ENCODE measurements at places on chromosomes 5 and 9. TPM values are rescaled to one million over a fixed set of nuclear protein-coding genes. Genes with fewer than 3 reads are reported as not detected.

RELL2 gene
- total RNA-seq: 22.9 TPM

DNA sequence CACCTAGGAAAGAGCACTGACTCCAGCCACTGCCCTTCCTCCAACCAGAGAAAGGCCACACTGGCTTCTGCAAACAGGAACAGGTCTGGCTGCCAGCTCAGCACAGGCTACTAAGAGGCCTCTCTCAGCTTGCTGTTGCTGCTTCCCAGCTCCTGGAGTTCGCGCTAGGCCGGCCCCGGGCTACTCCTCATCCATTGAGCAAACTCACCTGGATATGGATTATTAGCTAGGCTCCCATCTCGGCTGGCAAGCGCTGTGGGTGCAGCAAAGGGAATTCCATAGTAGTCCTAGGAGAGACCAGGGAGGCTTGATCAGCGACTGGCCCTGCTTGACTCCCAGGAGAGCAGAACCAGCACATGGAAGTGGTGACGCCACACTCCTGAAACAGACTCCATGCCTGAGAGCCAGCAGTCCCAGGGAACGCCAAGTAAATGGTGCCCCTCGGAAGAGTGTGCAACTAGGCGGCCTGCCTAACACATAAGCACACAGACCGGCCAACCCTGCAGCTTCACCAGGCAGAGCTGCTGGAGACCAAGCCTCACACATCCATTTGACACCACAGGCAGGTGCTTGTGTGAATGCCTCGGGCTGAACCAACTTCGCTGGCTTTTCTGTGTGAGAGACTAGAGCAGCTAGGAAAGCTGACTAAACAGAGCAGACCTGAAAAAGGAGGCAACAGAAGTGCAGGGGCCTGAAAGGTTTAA is 107.2 kb downstream of the UBE2R2 start:
- DNase-seq: no peak

DNA sequence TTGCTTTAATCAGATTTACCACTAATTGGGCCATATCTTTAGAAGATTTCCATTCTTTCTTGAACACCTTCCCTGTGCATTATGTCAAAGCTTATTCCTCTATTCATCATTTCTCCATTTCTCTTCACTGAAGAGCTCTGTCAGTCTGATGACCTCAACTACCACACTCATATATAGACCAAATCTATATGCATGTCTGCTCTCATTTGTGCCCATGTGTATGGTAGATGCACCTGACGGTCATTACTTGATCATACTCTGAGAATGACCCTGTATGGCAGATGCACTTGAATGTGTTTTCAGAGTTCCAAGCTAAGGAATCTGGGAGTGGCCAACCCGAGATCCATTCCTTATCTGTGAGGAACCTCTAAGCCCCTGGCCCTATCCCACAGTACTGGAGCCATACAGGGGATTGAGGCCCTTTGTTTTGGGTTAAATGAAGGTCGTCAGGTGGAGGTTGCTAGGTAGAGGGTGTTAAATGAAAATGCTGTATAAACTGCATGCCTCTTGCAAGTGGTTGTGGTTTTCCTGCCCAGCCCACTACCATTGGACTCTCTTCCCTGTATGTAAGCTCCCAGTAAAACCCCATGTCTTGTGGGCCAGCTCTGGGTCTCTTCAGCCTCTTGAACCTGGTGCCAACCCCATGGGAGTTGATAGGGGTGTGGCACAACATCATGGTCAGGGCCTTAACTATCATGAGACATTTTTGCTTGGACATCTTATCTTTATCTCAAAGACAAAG is 229.5 kb downstream of the KIAA0825 start:
- no peak for DNase-seq

FBP2 gene
- total RNA-seq: not detected

DNA sequence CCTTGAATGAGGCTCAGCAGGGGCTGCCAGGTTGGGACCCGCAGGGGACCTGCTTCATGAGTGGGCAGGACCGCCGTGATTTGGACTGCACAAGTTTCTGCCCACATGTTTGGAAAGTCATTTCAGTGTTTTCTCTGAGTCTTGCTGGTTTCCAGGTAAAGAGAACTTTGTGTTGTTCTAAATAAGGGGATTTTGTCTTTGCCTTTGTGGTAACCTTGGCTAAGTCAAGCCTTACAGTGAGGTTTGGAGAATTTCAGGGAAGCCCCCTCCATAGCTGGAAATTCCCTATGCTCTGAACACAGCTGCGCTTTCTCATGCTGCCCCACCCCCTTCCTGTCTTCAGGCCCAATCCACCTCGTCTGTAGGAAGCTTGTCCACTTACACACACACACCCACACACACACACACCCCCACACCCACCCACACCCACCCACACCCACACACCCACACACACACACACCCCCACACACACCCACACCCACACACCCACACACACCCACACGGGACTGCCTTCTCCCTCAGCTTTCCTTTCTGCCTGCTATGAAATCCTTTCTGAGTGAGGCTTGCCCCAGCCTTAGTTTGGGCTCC is 270.1 kb downstream of the HSPA4 start:
- no peak for DNase-seq

- no peak for DNase-seq
Observed at GRCh38 chr9:69089491-69089890, 53.9 kb downstream of the FXN start.

PCDHGA2 gene
- 0.27 TPM for total RNA-seq

DNA sequence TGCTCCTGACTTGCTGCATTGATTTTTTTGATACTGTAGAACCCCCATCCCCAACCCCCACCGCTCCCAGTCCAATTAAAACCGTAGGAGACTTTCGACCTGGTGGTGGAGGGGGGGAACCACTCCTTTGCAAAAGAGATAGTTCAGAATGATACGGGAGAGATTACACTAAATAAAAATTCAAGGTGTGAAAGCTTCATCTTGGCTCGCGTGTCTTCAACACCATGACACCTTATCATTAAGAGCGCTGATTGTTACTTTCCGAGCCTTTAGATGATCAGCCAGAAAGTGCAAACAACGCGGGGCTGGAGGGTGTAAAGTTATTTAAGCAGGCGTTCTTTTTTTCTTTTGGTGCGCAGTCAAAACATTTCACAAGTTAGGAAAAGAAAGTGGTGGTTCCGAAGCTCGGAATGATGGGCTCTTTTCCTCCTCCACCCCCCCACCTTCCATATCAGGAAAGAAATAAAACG is 1.3 kb upstream of the ZNF462 start:
- DNase-seq: no peak

DNA sequence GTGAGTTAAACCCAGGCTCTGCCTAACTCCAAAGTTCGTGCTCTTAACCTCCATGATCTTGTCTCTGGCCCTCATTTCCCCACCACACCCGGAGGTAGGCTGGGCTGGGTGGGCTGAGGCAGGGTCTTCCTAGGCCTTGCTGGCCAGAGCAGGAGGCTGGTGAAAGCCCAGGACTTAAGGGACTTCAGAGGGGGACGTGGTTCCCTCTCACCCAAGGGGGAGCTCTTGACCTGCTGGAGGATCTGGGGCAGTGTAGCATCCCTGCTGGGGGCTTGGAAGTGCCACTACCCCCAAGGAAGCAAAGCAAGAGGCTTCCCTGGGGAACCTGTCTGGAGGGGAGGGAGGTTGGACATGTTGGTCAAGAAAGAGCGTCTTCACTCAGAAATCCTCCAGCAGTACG is 14.7 kb downstream of the PITX1 start:
- DNase-seq: no peak

C8G gene
- total RNA-seq: 5.9 TPM

- DNase-seq: no peak
Observed at GRCh38 chr5:38615042-38615441, 58.6 kb upstream of the LIFR start.

DNA sequence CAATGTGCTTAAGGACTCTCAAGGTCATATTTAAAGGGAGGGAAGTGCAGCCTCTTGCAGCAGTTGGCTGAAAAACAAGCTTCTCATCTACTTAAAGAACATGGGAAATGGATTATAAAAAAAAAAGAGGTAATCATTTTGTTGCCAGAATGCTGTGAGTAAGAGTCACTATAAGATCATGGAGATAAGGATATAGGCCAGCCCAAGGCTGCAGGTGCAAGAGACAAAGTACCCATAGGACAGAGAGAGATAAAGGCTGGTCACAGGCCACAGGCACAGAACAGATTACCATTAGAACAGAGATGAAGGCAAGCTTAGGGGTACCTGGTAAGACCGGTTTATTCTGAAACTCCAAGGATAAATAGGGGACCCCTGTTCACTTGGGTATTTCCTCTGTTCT is 70.5 kb downstream of the CDKN2A start:
- no peak for DNase-seq

DNA sequence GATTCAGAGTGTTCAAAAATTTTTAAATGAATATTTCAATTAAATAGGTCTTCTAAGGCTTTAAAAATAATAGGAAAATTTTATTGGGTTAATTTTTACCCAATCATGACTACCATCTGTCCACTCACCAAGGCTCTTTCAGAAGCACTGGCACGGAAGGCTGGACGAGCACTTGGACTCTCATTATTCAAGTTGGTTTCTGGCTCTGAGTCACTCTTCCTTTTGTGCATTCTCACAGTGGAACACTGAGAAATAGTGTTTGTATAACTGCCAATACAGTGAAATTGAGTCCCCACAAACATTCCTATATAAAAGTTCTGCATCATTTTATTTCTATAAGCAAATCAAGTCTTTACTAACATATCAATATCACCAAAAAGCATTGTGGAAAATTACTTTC is 1149.0 kb downstream of the EFNA5 start:
- no peak for DNase-seq

DNA sequence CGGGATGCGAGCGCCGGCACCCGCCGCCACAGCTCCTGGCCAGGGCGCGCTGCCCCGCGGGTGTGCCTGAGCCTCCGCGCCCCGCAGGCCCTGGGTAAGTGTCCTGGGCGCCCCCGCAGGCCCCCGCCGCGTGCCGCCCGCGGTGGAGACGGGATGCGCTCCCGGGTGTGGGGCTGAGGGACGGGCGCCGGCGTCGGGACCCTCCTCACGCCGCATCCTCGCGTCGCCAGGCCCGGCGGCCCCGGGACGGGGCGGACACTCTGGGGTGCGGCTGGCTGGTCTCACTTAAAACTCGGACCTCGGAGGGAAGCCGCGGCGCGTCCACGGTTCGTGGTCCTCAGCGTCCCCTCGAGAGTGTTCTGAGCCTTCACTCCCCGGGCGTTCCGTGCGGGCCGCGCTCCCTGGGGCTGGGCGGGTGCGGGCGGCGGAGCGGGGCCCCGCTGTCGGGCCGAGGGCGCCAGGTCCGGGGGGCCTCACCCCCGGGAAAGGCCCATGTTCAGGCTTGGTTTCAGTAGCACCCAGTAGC is 275 bp downstream of the AHRR start:
- no peak for DNase-seq

DNA sequence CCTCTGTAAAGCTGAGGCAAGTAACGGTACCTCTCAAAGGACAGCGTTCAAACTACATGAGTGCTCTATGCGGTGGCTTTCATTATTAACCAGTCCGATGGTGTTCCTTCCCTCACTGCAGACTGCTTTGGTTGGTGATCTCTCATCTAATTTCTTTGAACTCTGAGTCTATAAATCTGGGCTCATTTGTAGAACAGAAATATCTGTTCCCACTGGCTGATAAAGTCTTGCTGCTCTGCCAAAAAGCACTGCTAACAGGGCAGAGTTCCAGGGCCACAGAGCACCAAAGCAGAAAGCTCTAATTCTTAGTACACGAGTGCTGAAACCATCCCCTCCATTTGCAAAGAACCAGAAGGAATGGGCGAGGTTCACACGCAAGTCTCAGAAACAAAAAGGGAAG is 81.9 kb downstream of the MED27 start:
- no peak for DNase-seq

DNA sequence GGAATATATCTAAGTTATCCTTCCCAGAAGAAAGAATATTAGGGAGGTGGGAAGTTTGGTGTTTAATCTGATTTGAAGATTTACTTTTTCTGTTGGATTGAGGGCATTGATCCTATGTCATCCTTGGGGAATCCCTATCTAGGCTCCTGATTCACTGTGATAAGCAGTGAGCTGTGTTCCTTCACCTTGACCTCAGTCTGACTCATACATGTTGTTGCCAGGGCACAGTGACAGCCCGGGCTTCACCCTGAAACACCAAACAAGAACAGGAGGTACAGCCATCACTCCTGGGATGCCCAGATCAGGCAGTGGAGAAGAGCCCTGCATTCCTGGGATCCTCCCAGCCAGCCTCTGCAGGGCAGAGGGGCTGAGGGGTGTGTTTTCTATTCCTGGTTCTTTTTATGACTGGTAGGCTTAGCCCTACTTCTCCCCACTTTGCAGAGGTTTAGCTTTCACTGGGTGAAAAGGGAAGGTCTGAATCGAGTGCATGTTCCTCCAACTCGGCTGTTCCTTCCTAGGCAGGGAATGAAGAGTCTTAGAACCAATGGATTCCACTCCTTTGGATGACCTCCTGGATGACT is 3.1 kb upstream of the FAM53C start:
- no peak for DNase-seq

PCDHA12 gene
- not detected for total RNA-seq

DNA sequence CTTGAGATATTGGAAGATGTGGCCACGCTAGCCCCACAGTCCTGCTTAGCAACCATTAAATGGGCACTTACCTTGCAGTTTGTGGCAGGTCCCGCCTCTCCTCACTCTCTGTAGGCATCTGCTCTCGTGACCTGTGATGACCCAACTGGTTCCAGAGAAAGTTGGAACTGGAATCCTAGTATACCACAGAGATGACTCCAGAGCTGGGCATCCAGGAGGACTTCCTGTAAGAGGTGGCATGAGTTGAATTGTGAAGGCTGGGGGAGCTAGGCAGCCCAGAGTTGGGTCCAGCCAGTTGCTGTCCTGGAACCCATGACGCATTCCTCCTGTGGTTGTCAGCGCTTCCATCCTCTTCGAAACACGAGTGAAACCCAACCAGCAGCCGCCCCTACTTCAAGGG is 1.6 kb upstream of the ADAMTS2 start:
- no peak for DNase-seq

DNA sequence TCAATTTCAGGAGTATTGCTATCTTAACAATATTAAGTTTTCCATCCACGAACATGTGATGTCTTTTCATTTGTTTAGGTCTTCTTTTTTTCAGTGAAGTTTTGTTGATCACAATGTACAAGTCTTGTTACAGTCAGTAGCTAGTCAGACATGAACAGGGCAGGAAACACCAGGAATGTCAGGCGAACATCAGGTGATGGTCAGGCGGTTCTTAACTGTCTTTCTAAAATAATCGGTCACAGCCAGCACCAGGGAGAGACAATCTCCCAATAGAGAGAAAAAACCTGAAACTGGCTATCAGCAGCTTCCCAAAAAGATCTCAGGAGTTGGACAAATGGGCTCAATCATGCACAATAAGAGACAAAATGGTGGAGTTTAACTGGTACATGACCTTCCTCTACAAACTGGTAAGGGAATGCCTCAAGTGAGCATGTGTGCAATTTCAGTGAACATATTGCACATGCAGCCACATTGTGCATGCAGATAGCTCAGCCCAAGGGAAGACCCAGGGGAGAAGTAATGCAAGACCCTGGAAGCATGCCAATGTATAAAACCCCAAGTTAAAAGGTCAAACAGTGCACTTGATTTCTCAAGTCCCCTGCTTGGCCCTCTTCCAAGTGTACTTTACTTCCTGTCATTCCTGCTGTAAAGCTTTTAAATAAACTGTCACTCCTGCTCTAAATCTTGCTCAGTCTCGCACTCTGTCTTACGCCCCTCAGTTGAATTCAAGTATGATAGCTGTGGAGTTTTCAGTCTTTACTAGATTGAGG is 176.1 kb upstream of the RASEF start:
- no peak for DNase-seq

GRCh38 chr5:90967851-90968250 is 409.3 kb downstream of the ADGRV1 start:
- no peak for DNase-seq
